ENCODE measurements at places on chromosomes 7 and 10.

DNA sequence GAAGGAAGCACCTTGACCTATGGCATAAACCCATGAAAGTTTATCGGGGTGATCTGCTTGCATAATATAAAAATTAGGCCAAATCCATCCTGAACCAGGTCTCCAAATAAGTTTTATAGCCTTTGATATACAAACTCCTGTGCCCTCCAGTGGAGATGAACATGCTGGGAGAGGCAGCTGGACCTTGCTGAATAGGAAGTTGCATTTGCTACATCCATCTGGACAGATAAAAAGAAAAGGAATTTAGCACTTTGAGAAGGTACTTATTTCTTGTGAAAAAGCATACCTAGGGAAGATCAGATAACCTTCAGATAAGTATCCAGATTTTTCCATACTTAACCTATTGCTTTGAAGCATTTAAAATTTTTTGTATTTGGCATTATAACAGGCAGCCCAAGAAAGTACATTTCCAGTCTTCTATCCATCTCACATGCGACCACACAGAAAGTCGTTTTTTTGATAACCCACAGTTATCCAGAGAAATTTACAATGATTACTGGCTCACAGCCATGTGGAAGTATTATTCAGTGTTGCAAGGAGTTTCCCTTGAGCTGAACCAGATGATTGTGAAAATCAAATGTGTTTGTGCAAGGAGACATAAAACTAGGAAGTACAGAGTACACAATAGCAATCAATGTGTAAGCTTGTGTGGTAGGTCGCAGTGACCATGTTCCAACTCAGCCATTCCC lies 124.4 kb upstream of the STK17A start:
- no peak for DNase-seq

GRCh38 chr10:43360086-43360485 lies 11.3 kb upstream of the FXYD4 start:
- no peak for DNase-seq

- DNase-seq: no peak
These were observed 26.1 kb upstream of the BHLHA15 start for GRCh38 chr7:98185101-98185500.

DNA sequence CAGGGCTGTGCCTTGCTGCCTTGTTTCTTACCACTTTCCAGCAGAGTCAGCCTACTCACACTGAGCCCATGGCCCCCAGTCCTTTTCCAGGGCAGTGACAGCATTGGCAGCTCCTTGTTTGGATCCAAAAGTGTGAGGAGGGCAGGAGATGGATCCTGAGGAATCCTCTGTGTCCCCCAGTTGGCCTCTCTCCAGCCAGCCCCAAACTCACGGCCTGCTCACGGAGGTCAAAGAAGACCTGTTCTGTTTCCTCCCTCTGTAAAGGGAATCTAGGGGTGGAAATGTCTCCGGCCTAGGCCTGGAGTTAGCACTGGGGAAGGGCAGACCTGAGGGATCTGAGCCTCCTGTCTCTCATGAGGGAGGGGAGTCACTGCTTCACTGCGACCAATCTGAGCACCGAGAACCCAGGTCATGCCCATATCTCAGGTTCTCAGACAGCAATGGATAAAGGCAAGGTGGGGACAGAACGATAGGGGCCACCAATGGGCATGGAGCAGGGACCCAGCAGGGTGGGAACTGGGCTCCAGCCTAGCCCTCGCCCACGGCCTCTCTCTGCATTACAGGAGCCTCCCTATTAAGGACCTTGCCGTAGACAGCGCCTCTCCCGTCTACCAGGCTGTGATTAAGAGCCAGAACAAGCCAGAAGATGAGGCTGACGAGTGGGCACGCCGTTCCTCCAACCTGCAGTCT lies 23.2 kb downstream of the LDB3 start:
- no peak for DNase-seq

GRCh38 chr7:128160296-128160695 lies 80.8 kb upstream of the LEP start:
- DNase-seq: no peak

DNA sequence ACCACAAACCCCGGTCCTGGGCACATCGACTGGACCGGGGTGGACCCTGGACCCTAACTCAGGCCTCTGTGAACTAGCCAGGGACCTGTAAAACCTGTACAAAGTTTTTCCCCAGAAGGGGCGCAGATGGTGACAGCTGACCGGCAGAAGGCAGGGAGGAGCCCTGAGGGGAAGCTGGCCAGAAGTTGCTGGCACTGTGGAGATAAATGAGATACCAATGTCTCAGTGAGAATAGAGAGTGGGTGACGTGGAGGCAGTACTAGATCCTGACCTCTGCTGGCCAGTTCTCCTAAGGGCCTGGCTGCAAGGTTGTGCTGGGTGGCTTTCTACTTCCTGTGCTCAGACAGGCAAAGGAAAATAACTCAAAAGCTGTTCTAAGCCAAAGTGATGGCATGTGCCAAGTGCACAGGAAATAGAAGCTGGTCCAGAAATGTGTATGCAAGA lies 10.6 kb upstream of the TSPAN14 start:
- no peak for DNase-seq

GRCh38 chr7:110105307-110105706 lies 985.6 kb upstream of the LRRN3 start:
- no peak for DNase-seq

GRCh38 chr7:4681218-4681851 lies 760 bp upstream of the FOXK1 start:
- DNase-seq: no peak

- DNase-seq: no peak
These were observed 3.9 kb downstream of the LFNG start for GRCh38 chr7:2523461-2523936.

GRCh38 chr7:16422103-16422435 lies 731 bp upstream of the CRPPA start:
- no peak for DNase-seq

DNA sequence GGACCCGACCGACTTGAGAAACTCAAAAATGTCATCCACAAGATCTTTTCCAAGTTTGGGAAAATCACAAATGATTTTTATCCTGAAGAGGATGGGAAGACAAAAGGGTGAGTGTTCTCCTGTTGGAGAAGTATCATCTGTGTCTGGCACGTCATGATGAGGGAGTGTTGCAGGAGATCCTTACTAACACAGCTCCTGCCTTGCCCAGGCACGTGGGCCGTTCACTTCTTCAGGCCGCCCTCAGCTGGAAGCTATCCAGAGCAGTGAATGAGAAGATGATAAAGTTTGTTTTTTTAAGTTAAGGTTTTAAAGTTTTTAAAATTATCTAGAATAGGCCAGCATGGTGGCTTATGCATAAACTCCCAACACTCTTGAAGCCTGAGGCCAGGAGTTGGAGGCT lies 6.2 kb downstream of the EIF3B start:
- DNase-seq: no peak

DNA sequence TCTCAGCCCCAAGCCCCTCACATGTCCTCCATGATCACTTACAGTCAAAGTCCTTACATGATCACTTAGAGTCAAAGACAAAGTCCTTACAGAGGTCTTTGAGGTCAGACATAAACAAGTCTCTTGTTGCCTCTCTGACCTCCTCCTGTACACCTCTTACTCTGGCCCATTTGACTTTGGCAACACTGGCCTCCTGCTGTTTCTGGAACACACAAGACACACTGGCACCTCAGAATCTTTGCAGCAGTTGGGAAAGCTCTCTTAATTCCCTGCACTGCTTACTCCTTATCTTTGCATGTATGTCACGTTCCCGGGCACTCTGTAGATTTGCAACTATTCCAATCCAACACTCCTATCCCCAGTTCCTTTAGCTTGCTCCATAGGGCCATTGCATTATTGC lies 102.3 kb downstream of the NSUN6 start:
- DNase-seq: no peak

DNA sequence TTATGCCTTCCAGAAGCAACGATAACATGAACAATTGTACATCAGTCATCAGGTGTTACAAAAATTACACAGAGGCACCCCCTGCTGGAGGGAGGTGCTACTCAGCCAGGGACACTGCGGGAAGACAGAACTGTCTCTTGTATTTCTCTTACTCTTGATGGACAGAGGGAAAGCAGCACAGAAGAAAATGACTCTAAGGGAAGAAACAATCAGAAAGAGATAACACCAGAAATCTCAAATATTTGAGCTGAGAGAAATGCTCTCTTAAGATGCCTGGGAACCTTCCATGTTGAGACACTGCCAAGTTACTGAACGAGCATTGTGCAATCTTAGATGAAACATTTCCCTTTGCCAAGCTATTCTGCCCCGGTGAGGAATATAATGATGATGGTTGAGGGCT lies 227.6 kb upstream of the NPSR1 start:
- DNase-seq: peak; percentile 4

DNA sequence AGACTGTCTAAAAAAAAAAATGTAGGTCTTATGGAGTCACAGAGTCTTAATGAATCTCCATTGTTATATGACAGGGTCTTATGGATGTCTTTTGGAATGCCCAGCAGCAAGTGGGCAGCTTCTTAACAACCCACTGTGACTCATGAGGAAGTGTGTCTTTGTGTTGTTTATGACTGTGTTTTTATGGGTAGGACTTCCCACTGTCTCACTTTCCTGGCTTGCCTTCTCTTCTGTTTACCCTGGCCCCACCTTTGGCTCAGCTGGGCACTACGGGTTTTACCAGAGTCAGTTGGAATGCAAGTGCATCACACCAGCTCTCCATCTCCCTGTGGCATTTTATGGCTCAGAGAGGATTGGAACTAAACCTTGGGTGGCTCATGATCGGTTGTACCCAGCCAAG lies 580.5 kb downstream of the AUTS2 start:
- DNase-seq: no peak

Data from posterior cingulate gyrus (tissue), 11 donors.